ENCODE measurements at places on chromosomes 1 and 21. TPM values are rescaled to one million over a fixed set of nuclear protein-coding genes. Genes with fewer than 3 reads are reported as not detected.

Gene ZBED6
- total RNA-seq = 21.8 TPM

- peaks cover 5% of the 10 kb centered on the region for H3K4me1 ChIP-seq
- H3K27me3 ChIP-seq = no peaks in the 10 kb centered on the region
- H3K4me3 ChIP-seq = no peak overlapping the region
- no peak overlapping the region for H3K27ac ChIP-seq
- no peak for ATAC-seq
- H3K36me3 ChIP-seq = peaks cover 6% of the 10 kb centered on the region
These were observed 173.5 kb downstream of the DISC1 start for GRCh38 chr1:231800108-231800507.

Gene LCE3E
- not detected for total RNA-seq

DNA sequence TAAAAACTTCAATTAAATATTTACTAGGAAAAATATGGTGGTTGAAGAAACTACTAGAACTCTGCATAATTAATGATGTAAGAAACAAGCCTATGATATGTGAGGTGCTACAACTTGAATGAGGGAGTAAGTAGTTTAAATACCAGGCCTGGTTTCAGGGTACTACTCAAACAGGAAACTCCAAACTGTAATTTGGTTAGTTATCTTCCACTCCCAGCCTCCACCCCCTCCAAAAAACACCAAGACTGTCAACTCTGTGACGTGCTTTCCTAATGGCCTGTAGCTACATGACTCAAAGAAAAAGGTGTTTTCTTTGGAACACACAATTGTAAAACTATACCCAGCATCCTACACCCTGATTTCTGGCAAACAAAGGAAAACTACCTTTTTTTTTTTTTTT lies 55.9 kb upstream of the RCC1 start:
- H3K4me1 ChIP-seq = peaks cover 12% of the 10 kb centered on the region
- H3K27ac ChIP-seq = peak overlapping the region; percentile 74
- no peaks in the 10 kb centered on the region for H3K27me3 ChIP-seq
- peak; percentile 99 for ATAC-seq

- H3K27me3 ChIP-seq = no peaks in the 10 kb centered on the region
- ATAC-seq = no peak
- no peak overlapping the region for H3K27ac ChIP-seq
- H3K4me1 ChIP-seq = no peaks in the 10 kb centered on the region
- no peak overlapping the region for H3K4me3 ChIP-seq
These were observed 987.9 kb downstream of the PLA2G4A start for GRCh38 chr1:187816646-187817045.

Gene SLAMF1
- 121 TPM for total RNA-seq

- peak within 1 kb of the TSS; percentile 80 for H3K4me3 ChIP-seq
- peak; percentile 59 for ATAC-seq
- no peaks in the 10 kb centered on the region for H3K36me3 ChIP-seq
- peaks cover 44% of the 10 kb centered on the region for H3K4me1 ChIP-seq
These were observed at the start of the genes PLA2G2C and UBXN10 for GRCh38 chr1:20185834-20186782. Gene PLA2G2C (minus strand): TSS chr1:20186518. CDS start chr1:20177363, 9,155 bp downstream. Gene UBXN10 (plus strand): TSS chr1:20186096. CDS start chr1:20190562, 4,466 bp downstream.

All from activated T-helper 17 cell treated with anti-CD3 and anti-CD28 coated beads, Interleukin-2, amount 50 U/mL, for 72 hours (primary cell).